Neural progenitor cell (in vitro differentiated cells): ENCODE measurements at places on chromosomes 11 and 22.

- DNase-seq = no peak
These were observed 44.2 kb upstream of the SMTN start for GRCh38 chr22:31036671-31037550.

DNA sequence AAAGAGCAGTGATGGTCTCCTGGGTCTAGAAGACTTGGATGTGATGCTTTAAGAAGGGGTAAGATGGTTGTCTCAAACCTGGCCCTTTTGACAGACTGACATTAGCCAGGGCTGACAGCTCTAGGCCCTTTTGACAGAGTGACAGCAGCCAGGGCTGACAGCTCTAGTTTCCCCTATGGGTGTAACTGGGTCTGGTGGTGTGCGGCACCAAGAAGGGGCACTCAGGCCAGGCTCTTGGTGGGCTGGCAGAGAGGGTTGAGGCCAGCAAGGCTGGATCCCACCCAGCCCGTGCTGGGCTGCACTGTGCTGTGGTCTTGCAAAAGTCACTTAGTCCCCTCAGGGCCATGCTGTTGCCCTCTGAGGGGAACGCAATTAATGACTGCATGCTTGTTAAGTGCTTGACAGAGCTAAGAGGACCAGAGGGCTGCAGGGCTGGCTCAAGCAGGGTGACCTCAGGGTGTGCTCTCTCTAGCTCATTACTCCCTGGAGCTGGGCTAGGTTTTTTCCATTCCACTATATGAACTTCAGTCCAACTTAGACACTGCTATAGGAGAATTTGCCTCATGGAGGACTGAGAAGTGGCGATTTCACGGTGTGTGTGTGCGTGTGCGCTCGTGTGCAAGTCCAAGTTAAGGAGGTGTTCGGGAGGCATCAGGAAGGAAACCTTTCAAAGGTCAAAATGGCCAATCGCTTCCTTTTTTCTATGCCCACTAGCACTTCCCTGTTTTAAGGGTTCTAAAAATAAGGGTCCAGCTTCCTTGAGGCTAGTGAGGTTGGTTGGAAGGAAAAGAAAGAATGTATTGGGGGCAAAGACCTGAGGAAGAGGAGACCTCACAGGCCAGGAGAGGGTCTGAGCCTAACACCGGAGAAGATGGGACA lies 4.4 kb downstream of the UBASH3B start:
- DNase-seq = no peak

GRCh38 chr11:10436224-10436623 lies 18.8 kb upstream of the AMPD3 start:
- DNase-seq = no peak

GRCh38 chr22:21651521-21652009 lies 9.5 kb downstream of the SDF2L1 start:
- peak; percentile 71 for DNase-seq

DNA sequence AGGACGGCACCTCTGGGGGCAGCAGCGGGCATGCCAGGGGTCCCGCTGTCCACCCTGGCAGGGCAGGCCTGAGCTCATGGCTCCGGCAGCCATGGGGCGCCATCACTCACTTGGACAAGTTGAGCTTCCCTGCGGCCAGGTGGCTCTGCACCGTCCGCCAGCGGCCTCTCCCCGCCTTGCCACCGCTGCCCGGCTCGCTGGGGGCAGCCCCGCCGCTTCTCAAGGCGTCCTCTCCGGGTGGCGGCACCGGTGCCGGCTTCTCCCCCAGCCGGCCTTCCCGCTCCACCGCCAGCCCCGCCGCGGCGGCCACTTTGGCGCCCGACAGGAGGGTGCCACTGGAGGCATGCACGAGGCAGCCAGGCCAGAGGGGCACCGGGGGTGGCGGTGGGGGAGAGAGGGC lies 35.0 kb downstream of the SYT7 start:
- no peak for DNase-seq

DNA sequence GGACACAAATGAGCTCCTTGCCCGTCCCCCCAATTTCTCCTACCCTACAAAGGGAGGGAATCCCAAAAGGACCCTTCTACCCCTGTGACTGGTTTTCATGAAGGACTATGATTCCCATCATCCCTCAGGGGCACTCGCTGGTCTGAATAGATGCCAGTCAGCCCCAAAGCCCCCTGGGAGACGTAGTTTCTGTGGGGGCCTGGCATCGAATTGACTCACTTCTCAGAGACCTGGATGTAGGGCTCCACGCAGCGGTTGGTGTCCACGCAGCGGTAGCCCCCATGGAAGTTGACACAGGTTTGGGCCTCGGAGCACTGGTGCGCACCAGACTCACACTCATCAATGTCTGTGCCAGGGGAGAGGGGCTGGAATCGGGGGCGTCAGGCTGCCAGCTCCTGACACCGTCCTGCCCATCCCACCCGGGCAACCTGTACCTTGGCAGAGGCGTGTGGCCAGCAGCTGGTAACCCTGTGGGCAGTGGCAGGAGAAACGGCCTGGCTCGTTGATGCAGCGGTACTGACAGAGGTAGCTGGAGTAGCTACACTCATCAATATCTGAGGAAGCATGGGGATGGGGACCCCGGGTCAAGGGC lies 4.4 kb downstream of the EFEMP2 start:
- peak; percentile 80 for DNase-seq

DNA sequence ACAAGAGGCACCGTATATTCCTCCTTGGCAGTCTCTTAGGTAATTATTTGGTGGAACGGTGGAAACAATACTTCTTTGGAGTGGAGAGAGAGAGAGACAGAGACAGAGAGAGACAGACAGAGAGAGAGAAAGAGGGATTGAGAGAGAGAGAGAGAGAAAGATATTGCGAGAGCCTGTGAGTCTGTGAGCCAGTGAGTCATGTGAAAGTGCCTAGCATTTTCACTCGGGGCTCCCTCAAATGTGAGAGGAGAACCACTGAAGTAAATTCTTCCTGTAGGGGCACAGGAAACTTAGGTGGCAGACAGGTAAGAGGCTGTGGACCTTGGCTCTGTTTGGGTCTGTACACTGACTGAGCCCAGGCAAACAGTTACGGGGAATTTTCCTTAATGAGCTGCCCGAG lies 31.6 kb upstream of the SNX19 start:
- no peak for DNase-seq

GRCh38 chr11:105900515-105901035 lies 121.5 kb downstream of the MSANTD4 start:
- no peak for DNase-seq

DNA sequence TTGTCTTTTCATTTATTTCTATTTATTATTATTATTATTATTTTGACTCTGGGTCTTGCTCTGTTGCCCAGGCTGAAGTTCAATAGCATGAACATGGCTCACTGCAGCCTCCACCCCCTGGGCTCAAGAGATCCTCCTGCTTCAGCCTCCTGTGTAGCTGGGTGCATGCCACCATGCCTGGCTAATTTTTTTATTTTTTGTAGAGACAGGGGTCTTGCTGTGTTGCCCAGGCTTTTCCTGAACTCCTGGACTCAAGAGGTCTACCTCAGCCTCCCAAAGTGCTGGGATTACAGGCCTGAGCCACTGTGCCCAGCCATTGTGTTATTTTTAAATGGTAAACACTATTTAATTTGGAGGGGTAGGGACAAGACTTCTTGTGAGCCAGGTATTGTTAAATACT lies 23.3 kb upstream of the RRM1 start:
- DNase-seq = no peak

GRCh38 chr11:59365232-59366018 lies 6.7 kb downstream of the OR5AN1 start:
- no peak for DNase-seq

DNA sequence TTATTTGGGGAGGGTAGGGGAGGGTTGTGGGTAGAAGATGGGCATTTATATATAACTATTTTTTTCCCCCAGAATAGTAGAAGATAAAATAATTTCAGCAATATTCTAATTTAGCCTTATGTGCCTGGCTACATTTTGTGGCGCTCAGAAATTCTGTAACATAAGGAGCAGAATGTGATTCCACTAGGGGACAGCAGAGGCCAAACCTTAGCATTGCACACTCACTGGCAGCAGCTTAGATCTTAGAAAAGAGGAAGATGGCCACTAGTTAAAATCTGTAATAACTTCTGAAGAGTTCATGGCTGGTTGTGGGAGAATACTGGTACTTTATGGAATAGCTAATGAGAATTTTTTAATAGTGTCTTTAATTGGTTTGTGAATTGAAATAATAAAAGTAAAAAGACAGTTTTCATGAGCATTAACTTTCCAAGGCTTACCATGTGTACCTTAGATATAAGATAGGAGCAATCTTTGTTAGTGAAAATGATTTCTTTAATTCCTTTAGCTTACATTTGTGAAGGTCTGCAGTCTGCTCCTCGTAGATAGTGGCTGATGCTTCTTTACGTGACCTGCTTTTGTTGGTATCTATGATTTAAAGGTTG lies 33.1 kb downstream of the DDX10 start:
- peak; percentile 68 for DNase-seq

GRCh38 chr22:29106839-29107238 lies 34.0 kb downstream of the KREMEN1 start:
- peak; percentile 25 for DNase-seq

- DNase-seq = no peak
These were observed 5.1 kb downstream of the ABCC8 start for GRCh38 chr11:17471501-17471900.
